ENCODE measurements at places on chromosomes 1 and 21.

GRCh38 chr1:100250264-100250663 is 630 bp upstream of the DBT start:
- DNase-seq: no peak

GRCh38 chr1:214192825-214193643 is 87.9 kb upstream of the SMYD2 start:
- no peak for DNase-seq

DNA sequence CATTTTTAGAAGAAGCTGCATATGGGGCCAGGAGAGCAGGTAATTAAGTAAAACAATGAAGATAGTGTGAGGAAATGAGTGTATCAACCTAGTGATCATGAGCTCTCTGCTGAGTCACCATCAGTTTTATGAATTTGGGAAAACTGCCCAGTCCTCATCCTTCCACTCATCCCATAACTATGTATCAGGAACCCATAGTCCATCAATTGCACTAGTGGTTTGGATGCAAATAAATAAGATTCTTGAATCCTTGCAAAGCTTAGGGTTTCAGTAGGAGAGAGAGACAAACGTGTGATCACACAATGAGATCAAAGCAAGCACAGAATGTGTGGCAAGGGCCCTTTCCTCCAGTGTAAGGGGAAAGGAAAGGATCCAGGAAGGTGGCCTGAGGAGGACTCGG is 145.6 kb downstream of the ZZZ3 start:
- peak; percentile 98 for DNase-seq

- no peak for DNase-seq
Observed at GRCh38 chr1:222759451-222760035, 22.5 kb downstream of the FAM177B start.

- no peak for DNase-seq
Observed at GRCh38 chr21:44532712-44533111, 7.3 kb downstream of the KRTAP10-1 start.

- DNase-seq: no peak
Observed at GRCh38 chr1:40755067-40755466, 28.5 kb upstream of the KCNQ4 start.

GRCh38 chr1:177010211-177010825 is 154.2 kb downstream of the ASTN1 start:
- DNase-seq: no peak

DNA sequence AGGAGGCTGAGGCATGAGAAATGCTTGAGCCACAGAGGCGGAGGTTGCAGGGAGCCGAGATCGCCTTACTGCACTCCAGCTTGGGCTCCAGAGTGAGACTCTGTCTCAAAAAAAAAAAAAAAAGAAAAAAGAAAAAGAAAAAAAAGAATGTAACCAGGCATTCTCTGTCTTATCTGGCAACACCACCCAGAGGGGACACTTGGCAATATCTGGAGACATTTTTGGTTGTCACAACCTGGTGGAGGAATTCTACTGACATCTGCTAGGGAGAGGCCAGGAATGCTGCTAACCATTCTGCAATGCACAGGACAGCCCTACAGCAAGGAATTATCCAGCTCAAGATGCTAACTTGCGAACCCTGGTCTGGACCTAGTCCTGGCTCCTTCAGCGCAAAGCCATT is 2.3 kb upstream of the CNR2 start:
- no peak for DNase-seq

- peak; percentile 92 for DNase-seq
Observed at GRCh38 chr21:35002879-35003722, 46.0 kb downstream of the RUNX1 start.

DNA sequence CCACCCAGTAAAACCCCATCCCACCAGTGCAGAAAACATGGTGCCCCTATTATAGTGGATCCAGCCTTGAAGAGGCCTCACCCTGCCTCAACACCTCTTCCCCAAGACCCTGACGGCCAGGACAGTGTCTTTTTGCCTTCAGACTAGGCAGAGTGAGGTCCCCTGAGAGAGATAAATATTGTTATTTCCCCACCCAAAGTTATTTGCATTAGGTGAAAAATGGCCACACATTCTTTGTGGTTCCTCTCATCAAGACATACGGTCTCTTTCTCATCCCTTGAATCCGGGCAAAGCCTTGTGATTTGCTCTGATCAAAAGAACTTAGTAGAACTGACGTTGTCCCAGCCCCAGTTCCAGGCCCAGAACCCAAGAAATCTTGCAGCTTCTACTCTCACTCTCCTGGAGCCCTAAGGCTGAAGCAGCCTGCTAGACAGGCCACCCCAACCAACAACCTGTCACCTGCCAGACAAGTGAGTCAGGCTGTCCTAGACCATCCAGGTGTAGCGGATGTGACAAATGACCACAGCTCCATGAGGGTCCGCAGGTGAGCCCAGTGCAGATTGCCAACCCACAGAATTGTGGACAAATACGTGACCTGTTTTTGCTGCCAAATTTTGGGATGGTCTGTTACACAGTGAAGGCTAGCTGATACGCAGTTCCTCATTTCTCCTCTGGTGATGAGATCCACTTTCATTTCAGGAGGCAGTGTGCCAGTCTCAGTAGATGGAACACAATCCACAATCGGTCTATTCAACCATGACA is 8.1 kb upstream of the SSU72 start:
- DNase-seq: no peak

DNA sequence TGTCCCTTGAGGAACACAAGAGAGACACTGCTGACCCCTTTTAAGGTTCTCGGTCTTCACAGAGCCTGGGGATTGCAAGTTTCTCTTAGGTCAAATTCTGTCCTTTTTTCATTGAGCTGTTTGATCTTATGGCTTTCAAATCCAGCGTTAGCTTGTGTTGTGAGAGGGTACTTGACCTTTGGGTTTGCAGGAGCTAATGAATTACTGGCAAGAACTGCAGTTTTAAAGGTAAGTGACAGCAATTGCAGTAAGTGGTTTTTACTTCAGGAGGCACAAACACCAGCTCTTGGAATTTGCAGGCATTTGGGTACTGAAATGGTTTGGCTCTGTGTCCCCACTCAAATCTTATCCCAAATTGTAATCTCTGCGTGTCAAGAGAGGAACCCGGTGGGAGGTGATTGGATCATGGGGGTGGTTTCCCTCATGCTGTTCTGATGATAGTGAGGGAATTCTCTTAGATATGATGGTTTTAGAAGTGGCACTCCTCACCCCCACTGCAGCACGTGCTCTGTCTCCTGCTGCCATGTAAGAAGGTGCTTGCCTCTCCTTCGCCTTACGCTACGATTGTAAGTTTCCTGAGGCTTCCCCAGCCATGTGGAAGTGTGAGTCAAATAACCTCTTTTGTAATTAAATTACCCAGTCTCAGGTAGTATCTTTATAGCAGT is 134.5 kb upstream of the LYPLAL1 start:
- no peak for DNase-seq

DNA sequence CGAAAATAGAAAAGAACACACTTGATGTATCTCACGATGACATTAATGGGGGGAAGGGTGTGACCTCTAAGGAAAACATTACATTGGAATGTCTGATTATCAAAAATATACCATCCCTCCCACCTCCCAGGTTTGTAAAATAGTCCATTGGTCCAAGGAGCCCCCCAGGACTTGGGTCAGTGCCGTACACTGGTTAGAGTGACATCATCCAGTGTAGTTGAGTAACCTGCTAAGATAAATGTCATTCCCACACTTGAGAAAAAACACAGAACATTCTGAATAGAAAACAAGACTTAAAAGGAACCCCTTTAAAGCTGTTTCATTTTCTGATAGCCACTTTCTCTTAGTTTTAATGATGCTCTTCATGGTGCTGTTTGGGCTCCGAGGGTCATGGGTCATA is 15.2 kb downstream of the DDX20 start:
- DNase-seq: no peak

DNA sequence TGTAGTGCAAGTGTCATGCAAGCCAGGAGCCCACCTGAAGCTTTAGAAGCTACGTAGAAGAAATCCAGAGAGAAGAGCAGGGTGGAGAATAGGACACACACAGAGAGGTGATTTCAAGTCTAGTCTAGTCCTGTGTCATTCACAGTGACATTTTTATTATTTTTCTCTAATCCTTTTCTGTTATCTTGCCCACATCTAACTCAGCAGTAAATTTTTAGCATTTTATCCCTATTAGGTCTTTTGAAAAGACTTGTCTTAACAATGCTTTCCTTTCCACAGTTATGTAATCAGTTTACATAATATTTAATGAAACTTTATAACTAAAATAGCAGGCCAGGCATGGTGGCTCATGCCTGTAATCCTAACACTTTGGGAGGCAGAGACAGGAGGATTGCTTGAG is 198.6 kb downstream of the ADGRL2 start:
- no peak for DNase-seq

DNA sequence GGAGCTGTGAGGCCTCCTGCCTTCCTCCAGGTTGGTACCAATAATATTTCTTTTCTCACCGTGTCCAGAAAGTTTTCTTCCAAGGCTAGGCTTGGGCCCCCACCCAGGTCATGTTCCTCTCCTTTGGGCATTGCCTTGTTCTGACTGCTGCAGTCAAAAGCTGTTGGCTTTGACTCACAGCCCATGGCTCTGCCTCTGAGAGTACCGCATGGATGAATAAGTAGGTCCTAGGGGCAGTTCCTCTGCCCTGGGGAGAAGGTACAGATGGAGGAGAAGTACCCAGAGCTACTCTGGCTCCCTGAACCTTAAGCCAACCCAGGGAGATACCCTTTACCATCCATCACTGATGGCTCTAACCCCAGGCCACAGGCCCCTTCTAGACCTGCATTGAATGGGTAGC is 115.0 kb downstream of the NAV1 start:
- DNase-seq: no peak

DNA sequence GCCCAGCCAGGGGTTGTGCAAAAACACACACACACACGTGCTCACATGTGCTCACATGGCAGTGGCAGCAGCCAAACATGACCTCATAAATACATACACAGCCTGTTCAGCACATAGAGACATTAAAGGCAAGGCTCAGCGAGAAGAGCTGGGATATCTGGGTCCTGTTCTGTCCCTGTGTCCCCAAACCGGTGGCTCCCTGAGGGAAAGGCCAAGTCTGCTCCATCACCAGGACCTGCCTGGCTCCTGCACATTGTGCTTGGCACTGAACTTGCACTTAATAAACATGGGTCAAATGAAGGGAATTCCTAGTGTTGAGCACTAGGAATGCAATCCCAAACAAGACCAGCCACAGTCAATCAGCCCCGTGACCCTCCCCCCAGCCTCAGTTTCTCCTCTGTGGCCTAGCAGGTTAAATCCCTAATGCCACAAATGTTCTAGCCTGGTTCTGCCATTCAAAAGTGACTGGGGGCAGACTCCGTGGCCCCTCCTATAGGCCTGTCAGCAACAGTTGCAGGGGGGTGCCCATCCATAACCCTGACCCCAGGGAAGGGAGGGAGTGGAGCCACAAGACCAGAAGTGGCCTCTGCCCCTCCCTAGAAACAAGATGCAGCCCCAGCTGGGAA is 160.9 kb upstream of the VAMP3 start:
- no peak for DNase-seq

- DNase-seq: no peak
Observed at GRCh38 chr1:8016210-8016894, 9.8 kb downstream of the ERRFI1 start.

- no peak for DNase-seq
Observed at GRCh38 chr1:174791863-174792262, 207.9 kb upstream of the CACYBP start.

GRCh38 chr1:87592156-87592555 is 263.5 kb downstream of the LMO4 start:
- no peak for DNase-seq

GRCh38 chr21:31752352-31752751 is 20.4 kb upstream of the SCAF4 start:
- DNase-seq: no peak

DNA sequence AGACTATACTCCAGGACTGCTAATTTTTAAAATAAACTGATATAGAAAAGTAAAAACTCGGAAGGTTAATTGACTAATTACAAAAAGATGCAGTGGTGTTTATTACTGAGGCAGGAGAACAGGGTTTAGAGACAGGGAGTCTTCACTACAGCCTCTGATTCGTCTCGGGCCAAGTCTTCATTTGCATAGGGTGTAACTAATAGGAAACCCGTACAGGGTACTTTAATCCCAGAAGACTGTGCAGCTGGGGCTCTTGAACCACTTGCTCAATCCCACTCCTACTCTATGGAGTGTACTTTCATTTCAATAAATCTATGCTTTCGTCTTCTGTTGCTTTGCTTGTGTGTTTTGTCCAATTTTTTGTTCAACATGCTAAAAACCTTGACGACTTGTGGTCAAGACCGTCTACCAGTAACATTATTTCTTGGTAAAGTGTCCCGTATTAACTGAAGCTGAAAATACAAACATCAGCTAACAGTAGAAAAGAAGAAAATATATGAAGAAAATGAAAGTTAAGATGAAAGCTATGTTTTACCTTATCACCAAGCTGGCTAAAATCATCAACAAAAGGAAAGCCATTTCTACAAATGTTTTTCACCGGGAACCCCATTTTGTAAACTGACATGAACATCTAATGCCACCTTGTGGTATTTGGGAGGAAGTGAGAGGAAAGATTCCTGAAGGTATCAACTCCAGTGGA is 8.0 kb downstream of the SDHB start:
- peak; percentile 69 for DNase-seq

DNA sequence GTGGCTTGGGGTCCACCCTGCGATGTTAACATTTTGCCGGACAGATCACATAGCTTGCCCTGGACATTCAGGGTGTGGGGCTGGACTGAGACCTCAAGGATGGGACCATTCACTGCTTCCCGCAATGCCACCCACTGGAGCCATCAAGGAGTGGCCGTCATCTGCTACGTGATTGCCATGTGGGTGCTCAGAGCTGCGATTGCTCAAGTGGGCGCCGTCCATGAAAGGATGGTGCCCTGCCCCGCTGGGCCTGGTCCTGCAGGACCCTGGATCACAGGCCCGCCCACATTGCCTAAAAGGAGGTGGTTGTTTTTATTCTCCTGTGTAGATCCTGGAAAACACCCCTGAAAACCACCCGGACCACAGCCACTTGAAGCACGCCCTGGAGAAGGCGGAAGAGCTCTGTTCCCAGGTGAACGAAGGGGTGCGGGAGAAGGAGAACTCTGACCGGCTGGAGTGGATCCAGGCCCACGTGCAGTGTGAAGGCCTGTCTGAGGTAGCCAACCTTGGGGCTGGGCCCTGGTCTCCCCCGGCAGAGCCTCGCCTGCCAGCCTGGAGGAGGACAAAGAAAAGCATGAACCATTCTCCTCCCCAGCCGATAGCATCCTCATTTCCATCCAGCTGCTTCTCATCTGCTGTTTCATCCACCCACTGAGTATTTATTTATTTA is 40.4 kb downstream of the ATP5PO start:
- no peak for DNase-seq

- DNase-seq: no peak
Observed at GRCh38 chr21:36489776-36490165, 9.8 kb upstream of the CLDN14 start.

DNA sequence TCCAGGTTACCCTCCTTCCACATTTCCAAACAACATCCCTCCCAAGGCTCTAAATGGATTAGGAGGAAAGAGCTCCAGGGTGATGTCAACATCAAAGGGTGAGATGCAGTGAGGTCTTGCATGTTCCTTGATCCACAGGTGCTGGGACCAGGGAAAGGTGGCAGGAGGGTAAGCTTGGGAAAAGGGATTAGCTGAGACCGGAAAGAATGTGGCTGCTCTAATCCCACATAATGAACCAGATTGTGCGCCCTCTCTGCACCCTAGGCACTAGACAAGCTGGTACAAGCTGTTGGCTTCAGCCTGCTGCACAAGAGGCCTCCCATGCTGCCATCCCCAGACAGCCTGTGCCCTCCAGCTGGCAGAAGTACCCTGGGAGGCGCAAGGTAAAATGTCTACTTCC is 34.9 kb downstream of the PLXNA2 start:
- DNase-seq: no peak

- no peak for DNase-seq
Observed at GRCh38 chr1:42646056-42646455, 12.2 kb upstream of the PPIH start.

GRCh38 chr1:58883888-58884482 is 100.1 kb upstream of the JUN start:
- no peak for DNase-seq

All from fibroblast of upper back skin (primary cell).